ENCODE measurements at places on chromosomes 6 and 20.

- no peak for DNase-seq
These were observed 1.7 kb upstream of the VSTM2L start for GRCh38 chr20:37901240-37901639.

DNA sequence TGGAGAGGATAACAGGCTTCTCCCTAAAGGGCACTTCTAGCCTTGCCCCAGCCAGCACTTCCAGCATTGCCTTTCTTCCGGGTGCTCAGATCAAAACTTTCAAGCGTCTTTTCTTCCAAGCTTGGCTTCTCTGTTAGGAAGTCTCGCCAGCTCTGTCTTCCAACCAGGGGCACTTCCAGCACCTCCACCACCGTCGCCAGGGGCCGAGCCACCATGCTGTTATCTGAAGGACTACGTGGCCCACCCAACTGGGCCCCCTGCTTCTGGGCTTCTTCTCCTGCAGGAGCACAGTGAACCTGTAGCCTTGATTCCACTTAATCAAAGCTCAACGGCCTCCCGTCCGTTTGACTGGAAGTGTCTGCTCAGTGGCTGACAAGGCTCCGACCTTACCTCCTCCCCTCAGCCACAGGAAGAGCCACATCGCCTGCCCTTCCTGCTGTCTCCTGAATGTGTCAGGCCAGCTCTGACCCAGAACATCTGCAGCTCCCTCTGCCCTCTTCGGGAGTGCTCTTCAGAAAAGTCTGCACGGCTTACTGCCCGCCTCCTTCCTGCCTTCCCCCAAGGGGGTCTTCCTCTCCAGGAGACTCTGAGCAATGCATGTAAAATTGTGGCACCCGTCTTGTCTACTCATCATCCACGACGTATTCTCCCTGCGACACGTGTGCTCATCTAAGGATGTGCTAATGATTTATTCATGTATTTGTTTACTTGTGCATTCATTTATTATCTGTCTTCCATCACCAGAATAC lies 527.0 kb downstream of the CDH26 start:
- DNase-seq: no peak

DNA sequence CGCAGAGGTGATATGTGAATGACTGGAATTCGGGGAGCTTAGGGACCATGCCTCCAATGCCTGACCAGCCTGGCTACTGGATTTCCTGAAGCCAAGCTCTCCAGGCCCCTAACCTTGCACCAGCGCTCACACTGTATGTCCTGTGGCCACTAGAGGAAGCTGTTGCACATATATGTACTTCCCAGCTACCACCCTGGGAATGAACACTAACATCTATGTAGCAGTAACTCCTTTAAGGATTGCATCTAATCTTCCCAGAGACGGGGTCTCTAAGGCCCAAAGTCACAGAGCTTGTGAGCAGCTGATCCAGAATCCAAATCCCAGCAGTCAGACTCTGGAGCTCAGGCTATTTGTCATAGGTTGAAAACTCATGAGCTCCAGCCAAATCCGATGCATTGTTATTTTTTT lies 20.4 kb upstream of the BPIFB1 start:
- DNase-seq: peak; percentile 53

DNA sequence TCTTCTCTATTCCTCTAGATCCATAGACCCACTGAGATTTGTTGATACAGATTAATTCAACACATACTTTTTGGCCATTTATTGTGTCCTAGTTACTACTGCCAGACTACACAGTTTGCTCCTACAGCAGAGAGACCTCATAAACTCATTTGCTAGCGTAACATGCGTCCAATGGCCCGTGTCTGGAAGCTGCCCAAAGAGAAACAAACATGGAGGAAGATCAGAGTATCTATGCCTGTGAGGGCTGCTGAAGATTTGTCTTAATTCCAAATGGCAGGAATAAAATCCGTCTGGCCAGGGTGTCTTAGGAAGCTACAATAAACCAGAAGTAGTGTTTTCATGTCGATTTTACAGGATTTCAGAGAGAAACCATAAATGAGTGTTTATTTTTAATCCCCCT lies 214.7 kb downstream of the CLIC5 start:
- DNase-seq: no peak

GRCh38 chr20:44702776-44703175 lies 12.4 kb upstream of the CCN5 start:
- DNase-seq: no peak

GRCh38 chr6:108884211-108885059 lies 36.2 kb downstream of the ARMC2 start:
- DNase-seq: no peak

DNA sequence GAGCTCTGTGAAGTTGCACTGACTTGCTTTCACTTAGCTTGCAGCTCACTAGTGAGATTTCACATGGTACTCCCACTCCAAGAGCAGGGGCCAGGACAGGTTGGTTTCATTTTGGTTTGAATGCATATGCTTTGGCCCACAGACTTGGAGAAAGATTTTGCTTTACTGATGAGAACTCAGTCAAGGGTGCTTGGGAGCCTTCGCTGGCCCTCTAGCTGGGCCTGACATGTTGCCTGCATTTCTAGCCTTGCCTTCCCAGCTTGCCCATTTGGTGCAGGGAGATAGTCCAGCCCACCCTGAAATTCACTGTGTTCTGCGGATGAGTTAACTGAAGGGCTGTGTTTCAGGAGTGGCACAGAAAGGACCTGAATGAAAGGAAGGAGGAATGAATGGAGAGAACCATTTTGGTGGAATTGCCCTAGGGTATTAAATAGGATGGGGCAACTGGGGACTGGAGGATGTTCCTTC lies 1.9 kb downstream of the SGK1 start:
- DNase-seq: no peak

DNA sequence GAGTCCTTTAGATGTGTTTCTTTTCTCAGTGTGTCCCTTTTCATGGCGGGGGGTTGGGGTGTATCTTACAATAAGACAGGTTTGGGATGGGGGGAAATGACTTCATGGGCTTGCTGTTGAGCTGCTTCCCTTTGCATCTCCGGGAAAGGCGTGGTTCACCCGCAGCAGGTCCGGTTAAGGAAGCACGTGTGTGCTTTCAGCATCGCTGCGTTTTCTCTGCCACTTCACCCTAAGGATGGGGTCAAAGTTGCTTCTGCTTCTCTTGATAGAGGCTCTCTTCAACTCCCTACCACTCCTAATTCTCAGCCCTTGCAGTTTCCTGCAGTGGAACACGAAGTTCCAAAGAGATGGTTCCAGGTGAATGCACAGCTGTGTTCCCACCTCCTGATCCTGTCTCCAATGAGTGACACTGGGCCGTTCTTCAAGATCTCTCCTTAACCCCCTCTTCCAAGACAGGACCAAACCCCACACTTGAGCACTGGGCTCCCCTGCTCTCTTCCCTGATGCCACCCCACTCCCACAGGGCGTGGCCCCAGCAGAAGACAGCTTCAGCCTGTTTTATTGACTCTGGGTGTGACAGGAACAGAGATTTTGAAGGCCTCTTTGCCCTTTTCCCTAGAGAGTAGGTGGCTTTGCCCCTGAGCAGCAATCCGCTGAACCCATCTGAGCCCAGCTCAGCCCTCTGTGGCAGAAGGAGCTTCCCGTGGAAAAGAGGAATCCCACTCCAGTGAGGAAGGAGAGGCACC lies 85.2 kb downstream of the PLEKHG1 start:
- DNase-seq: no peak

- no peak for DNase-seq
These were observed 18.5 kb downstream of the GGTLC1 start for GRCh38 chr20:23970049-23970448.

DNA sequence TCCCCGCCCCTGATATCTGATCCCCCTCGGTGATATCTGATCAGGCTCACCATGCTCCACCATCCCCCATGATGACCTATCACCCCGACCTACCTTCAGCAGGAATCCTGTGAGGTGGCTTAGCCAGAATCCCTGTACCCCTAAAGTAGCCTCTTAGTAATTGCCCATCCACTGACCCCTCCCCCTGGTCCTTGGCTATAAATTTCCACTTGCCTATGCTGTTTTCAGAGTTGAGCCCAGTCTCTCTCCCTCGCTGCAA lies 177.5 kb upstream of the GGTLC1 start:
- no peak for DNase-seq

GRCh38 chr6:130955755-130956154 lies 107.3 kb downstream of the EPB41L2 start:
- DNase-seq: peak; percentile 37

- no peak for DNase-seq
These were observed 27.3 kb upstream of the METTL24 start for GRCh38 chr6:110385458-110385863.

Measured in NCI-H2081 (cell line).